ENCODE measurements at places on chromosomes 6 and 20.

- no peak for DNase-seq
Measured at GRCh38 chr6:154367336-154367735, 10.7 kb upstream of the IPCEF1 start.

GRCh38 chr6:11601776-11602605 lies 64.4 kb downstream of the TMEM170B start:
- DNase-seq, result no peak

DNA sequence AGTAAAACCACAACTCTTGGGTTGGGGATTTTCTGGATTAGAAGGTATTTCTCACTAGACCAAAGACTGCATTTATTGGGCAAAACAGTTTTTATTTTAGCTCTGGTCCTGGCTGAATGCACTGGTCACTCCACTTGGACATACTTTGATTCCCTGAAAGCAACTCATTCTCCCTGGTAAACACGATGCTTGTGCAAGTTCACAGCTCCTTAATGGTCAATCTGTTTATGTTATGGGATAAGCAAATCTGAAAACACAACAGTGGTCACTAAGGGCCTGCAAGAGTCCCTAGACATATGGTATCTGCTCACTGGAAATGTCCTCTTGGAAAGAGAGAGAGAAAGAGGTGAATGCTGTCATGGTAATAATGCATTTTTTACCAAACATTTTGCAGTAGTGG lies 559.8 kb downstream of the CDH26 start:
- DNase-seq, result no peak

DNA sequence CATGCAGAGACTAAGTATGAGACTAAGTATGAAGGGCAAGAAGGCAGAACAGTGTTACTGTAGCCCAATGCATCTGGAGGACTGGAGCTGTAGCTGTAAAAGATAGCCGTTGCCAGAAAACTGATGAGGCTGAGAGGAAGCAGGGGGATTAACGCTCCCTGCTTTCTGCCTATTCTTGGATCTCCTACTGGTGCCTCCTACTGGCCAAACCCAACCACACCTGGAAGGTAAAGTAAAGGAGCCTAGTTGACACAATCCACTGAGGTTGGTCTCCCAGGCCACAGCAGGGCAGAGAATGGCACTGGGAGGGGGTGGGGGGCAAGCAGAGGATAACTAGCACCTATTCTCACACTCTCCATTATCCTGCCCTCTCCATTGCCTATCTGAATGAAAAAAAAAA lies 105.0 kb upstream of the MRPS10 start:
- no peak for DNase-seq

- no peak for DNase-seq
Measured at GRCh38 chr6:149347067-149347466, 29.6 kb downstream of the TAB2 start.
